ENCODE measurements at places on chromosomes 3 and 15.
A peak's percentile ranks its signal among the peaks of the same experiment; 100 is the strongest.

DNA sequence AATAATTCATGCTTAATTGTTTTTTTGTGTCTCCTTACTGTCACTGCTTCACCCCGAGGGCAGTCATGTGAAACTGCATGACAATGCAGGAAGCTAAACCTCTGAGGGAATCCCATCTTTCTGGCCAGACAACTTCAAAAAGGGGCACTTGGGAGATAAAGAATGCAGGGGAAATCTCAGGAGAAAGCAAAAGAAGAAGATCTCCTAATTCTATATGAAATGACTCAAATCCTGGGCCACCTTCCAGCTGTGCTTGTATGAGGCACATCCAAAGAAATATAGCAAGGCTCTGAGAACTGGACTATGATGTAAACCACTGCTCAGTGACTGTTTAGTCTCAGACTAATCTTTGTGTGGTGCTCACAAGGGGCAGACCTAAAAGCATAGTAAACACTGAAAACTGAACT lies 22.6 kb upstream of the UMPS start:
- DNase-seq: no peak

- DNase-seq: no peak
Observed at GRCh38 chr3:122635789-122636188, 44.9 kb upstream of the PARP14 start.

- DNase-seq: no peak
Observed at GRCh38 chr15:49693498-49693897, 72.7 kb downstream of the DTWD1 start.

- no peak for DNase-seq
Observed at GRCh38 chr3:131236421-131236820, 145.2 kb upstream of the NUDT16 start.

- no peak for DNase-seq
Observed at GRCh38 chr3:177640319-177640965, 443.2 kb upstream of the TBL1XR1 start.

DNA sequence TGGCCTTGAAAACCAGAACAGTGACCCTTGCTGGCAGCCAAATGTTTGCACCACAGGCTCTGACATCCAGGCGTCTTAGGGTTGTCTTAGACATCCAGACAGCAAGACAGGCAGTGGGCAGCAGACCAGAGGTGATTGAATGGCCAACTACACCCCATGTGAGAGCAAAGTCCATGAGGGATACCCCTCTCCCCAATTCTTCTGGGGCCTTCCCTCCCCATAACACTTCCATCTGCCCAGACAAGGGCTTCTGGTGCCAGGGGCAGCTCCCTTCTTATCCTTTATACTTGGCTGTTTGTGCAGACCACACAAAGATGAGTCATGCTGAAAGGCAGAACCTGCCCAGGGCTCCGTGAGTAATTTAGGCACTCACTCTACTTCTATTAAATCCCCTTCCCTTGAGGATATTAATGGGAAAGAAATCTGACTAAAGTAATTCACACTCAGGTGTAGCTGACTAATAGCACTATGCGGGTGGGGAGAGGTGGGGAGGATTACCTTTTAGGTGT lies 257.9 kb downstream of the UACA start:
- DNase-seq: peak; percentile 35

- DNase-seq: no peak
Observed at GRCh38 chr15:66105286-66106265, 148.0 kb downstream of the MEGF11 start.

GRCh38 chr3:35773417-35773816 lies 134.1 kb downstream of the ARPP21 start:
- DNase-seq: peak; percentile 2

- DNase-seq: no peak
Observed at GRCh38 chr3:142021127-142021526, 128.2 kb downstream of the TFDP2 start.

GRCh38 chr3:69784954-69785514 lies 45.8 kb downstream of the MITF start:
- peak; percentile 43 for DNase-seq

- peak; percentile 34 for DNase-seq
Observed at GRCh38 chr3:141659821-141660613, 78.1 kb upstream of the RNF7 start.

GRCh38 chr15:101635944-101636727 lies 16.0 kb downstream of the TM2D3 start:
- DNase-seq: no peak

- no peak for DNase-seq
Observed at GRCh38 chr3:133256787-133257483, 142.9 kb upstream of the BFSP2 start.

DNA sequence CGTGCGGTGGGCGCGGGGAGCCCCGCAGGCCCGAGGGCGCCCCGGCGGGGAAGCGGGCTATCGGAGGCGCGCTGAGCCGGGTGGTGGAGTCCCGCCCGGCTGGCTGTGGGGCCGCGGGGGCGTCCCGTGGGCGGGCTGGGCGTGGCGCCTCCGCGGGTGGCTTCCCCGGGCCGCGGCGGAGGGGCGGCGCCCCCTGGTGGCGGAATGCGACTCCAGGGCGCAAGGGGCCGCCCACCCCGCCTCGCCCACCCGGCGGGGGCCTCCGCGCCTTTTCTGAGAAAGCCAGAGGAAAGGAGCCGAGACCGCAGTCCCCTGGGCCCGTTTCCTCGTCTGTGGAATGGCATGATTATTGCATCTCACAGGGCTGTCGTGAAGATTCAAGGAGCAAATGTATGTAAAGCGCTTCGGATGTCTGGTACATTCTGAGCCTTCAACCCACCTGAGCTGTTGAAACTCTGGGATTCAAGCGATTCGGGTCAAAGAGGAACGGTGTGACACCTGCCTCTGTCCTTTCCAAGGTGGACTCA lies 31.9 kb upstream of the RAB6B start:
- peak; percentile 43 for DNase-seq

DNA sequence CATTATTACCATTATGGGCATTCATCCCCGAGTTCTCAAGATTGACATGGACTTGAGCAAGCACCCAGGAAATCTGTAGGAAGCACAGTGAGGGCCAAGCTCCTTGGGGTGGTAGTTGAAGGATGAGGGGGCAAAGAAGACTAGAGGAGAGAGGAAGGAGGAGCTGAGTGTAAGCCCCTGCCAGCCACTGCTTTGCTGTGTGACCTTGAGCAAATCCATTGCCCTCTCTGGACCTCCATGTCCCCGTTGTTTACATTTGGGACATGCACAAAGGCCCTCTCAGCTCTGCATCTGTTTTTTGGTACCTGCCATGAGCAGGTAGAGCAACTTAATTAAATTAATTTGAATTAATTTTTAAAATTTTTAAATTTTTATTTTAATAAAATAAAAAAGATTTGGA lies 33.5 kb upstream of the SLC6A6 start:
- DNase-seq: no peak

GRCh38 chr3:171168086-171168485 lies 141.6 kb upstream of the SLC2A2 start:
- DNase-seq: no peak

- no peak for DNase-seq
Observed at GRCh38 chr3:48135552-48136495, 52.4 kb downstream of the CDC25A start.

- no peak for DNase-seq
Observed at GRCh38 chr3:79521221-79521848, 246.5 kb downstream of the ROBO1 start.

GRCh38 chr15:65102912-65103311 lies 12.1 kb downstream of the UBAP1L start:
- no peak for DNase-seq

DNA sequence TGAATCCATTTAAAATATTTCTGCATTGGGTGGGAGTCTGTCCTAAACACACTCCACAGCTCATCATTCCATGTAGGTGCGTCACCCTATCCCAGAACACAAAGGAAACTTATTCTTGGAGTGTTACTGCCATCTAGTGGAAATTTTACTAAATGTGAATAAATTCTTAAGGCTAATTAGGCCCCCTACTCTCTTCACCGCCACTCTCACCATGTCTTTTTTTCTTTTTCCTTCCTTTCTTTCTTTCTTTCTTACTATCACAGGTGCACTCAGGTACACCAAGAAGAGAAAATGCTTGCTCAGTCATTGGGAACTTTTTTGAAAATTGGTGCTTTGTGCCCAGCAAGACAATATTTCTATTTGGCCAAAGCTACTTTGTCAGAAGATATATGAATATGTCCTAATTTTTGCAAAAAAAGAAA lies 26.4 kb upstream of the ATP8B4 start:
- DNase-seq: peak; percentile 58

DNA sequence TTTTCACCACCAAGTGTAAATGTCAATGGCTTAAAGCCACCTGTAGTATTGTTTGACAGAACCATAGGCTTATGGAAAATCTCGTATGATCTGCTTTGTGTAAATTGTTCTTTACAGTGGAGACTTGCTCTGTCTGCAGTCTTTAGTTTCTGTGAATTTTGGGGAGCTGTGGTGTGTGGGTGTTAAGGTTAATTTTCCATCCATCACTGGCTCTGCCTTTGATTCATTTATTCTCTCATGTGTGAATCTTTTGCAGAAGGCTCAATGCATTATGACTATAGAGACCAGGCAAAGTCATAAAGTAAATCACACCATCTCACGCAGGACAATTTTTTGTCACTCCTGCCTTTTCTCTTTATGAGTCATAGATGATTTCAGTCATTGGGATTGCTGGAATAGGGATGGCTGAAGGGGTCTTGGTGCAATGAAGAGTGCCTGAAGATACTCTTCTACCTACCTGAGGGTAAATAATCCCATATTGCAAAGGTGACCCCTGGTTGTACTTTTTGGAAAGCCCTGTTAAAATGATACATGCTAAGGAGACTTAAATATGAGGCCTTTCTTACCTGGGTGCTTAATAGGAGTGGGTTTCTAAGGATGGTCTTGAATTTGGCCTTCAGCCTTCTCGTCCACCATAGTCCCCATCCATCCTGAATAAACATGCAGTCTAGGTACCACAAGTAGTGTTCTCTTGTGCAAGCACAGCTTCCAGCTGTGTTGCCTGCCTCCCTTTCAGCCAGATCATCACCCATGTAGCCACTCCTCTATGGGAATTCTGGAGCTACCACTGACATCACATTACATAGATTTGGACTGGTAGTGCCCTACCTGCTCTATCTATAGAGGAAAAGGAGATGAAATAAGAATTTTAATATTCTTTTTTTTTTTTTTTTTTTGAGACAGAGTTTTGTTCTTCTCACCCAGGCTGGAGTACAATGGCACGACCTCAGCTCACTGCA lies 14.3 kb downstream of the TGFBR2 start:
- DNase-seq: no peak

DNA sequence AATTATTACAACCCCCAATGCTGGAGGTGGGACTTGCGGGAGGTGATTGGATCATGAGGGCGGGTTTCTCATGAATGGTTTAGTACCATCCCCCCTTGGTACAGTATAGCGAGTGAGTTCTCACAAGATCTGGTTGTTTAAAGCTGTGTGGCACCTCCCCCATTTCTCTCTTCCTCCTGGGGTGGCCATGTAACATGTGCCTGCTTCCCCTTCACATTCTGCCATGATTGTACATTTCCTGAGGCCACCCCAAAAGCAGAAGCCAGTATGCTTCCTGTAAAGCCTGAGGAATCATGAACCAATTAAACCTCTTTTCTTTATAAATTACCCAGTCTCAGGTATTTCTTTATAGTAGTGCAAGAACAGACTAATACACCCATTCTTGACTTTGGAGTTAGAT lies 20.3 kb upstream of the PROK2 start:
- no peak for DNase-seq

- no peak for DNase-seq
Observed at GRCh38 chr15:25062551-25063430, 108.0 kb downstream of the SNRPN start.

DNA sequence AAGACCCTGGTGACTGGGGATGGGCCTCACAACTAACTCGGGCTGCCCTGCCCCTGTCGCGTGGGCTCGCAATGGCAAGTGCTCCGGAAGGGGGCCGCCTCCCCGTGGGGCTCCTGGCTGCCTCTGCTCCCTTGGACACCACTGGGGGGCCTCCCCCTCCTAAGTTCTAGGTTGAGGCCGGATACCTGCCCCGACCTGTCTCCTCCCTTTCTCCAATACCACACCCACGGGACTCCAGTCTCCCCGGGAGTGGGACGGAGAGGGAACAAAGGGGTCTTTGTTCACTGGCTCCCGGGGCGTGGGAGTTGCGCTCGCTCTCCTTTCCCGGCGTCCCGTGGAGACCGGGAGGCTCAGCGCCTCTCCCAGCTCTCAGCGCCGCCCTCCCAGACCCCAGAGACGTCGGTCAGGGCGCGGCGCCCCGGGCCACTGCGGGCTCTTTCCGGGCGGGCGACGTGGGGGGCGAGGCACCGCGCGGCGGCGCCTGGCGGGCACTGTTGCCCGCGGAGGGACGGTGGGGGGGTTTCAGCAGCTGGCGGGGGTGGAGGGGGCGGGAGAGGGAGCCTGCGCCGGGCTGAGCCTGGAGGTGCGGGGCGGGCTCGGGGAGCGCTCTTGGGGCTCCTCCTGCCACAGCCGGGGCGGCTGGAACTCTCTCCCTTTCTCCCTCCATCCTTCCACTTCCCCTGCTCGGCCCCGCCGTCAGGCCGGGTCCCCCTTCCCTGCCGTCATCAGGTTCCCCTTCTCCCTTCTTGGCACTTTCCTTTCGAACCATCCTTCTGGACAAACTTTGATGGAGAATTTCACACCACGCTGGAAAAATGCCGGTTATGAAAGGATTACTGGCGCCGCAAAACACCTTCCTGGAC lies at the start of gene KCNH8:
Gene KCNH8, plus strand, starts transcription at position 606 of the 863 bp plus-strand sequence. Its CDS starts 210 bp downstream, at position 816.
- DNase-seq: no peak

- DNase-seq: no peak
Observed at GRCh38 chr3:43786526-43787305, 96.0 kb downstream of the ABHD5 start.

DNA sequence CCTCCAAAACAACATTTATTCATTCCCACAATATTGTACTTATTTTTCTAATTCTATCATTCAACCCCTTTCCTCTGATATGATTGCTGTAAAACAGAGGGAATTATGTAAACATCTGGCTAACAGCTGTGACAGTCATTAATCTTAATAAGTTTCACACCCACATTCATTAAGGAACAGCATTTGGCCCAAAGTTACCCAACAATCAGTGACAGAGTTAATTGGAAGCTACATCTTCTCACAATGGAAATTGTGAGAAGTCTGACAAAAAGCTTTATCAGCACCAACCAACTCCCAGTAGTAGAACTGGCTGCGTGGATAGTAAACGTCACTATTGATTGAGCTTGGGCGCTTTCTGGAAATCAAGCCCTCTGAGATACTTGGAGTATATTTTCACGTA lies 165.8 kb upstream of the SLC24A5 start:
- DNase-seq: no peak

DNA sequence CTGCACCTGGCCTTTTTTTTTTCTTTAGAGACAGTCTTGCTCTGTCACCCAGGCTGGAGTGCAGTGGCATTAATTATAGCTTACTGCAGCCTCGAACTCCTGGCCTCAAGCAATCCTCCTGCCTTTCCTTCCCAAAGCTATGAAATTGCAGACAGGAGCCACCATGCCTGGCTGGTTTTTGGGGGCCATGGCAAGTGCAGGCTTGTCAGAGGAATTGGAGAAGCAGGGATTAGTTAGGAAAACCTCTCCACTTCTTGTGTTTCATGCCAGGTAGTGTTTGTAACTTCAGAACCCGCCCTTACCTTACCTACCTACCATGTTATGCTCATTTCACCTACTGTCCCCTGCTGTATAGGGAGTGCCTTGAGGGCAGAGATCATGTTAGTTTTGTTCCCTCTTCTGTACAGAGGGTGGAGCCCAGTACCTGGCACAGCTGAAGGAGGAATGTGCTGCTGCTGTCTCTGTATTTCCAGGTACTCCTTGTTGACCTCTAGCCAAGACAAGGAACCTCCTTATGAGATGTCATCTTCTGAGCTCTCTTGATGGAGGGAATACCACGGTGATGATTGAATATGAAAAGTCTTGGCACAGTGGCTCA lies 43.8 kb downstream of the TRAK1 start:
- DNase-seq: no peak

GRCh38 chr15:99514306-99514705 lies 51.5 kb upstream of the MEF2A start:
- DNase-seq: no peak
